Iris pigment epithelial cell (primary cell): ENCODE measurements at places on chromosomes 12 and 14.
A peak's percentile ranks its signal among the peaks of the same experiment; 100 is the strongest.

GRCh38 chr12:116436561-116437249, 122.5 kb upstream of the MAP1LC3B2 start:
- no peak for DNase-seq

DNA sequence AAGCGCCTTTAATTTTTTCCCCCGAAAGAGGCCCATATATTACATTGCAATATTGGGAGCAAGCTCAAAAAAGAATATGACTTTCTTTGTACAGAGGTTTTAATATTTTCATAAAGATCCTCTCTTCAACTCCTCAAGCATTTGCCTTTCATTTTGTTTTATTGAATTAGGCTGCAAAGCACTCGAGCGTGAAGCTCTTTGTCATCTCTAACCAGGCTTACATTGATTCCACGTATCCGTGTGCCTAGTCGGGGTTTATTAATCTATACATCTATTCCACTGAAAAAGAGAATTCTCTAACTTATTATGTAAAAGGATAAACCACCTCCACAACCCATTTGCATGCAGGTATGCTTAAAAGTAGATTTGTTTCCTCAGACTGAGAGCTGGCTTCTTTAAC, 234.8 kb upstream of the TMPO start:
- no peak for DNase-seq

DNA sequence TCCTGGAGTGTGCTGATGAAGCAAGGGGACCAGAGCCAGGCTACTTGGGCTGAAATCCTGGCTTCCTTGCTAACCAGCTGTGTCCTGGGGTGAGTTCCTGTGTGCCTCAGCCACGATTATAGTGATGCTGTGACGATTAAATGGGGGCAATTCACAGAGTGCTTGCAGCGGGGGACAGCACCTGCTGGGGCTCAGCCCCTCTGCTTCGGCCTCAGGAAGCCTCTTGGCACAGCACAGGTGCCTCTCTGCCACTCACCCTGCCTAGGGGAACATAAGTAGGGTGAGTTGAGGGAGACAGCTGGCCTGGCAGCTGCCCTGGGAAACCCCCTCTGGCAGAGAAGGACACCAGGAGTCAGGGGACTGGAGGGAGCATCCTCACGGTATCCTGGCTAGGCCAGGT, 9.4 kb downstream of the KRT80 start:
- no peak for DNase-seq

- DNase-seq, result peak; percentile 58
These were observed 75.2 kb downstream of the FIGNL2 start for GRCh38 chr12:51773145-51773869.

GRCh38 chr12:2456813-2457186, 338.0 kb upstream of the FKBP4 start:
- DNase-seq, result no peak

DNA sequence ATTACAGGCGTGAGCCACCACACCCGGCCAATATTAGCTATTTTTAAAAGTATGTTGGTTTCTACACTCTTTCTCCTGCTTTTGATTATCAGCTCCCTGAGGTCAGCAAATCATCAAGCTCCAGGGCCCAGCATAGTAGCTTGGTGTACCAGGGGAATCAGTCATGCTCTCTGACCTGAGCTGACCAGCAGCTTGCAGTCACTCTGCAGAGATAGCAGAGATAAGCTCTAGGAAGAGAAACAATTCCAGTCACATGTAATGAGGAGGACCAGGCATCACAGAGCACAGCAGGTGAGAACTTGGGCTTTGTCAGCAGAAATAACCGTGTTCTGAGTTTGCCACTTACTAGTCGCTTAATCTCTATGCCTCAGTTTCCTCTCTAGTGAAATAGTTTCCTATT, 8.5 kb downstream of the PLEKHD1 start:
- DNase-seq, result no peak

DNA sequence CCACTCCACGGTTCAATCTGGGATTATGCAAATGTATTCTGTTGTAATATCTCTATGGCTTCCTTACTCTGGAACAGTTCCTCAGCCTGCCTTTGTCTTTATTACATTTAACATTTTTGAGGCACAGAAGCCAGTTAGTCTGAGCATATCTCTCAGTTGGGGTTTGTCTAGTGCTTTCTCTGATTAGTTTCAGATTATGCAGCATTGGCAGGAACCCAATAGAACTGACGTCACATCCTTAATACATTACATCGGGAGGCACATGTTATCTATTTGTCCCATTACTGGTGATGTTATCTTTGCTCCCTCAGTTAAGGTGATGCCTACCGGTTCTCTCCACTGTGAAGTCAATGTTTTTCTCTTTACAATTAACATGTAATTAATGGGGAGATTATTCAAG, 62.4 kb downstream of the PPM1A start:
- peak; percentile 66 for DNase-seq
